Vagina (tissue), 2 donors: ENCODE measurements at places on chromosomes 11 and 22. TPM values are rescaled to one million over a fixed set of nuclear protein-coding genes. Genes with fewer than 3 reads are reported as not detected.

The AGBL2 gene
- total RNA-seq = 2.2 TPM

The MS4A12 gene
- not detected for total RNA-seq

The C11orf86 gene
- not detected for total RNA-seq

The SNX19 gene
- total RNA-seq = 67.5 TPM

The GDPD4 gene
- not detected for total RNA-seq

The FOLR1 gene
- not detected for total RNA-seq

The OR8D1 gene
- total RNA-seq = not detected

The CDON gene
- total RNA-seq = 9.8 TPM

GRCh38 chr11:77093056-77093891, 9.4 kb upstream of the OMP start:
- DNase-seq = no peak
- H3K4me1 ChIP-seq = no peaks in the 10 kb centered on the region
- H3K27ac ChIP-seq = no peak overlapping the region
- no peak overlapping the region for H3K4me3 ChIP-seq

GRCh38 chr11:64793271-64794160, 9.5 kb downstream of the MAP4K2 start:
- H3K4me1 ChIP-seq = no peaks in the 10 kb centered on the region
- no peak overlapping the region for H3K4me3 ChIP-seq
- no peaks in the 10 kb centered on the region for H3K27me3 ChIP-seq
- no peak for DNase-seq

GRCh38 chr11:103997082-103997481, 39.4 kb upstream of the DDI1 start:
- no peaks in the 10 kb centered on the region for H3K36me3 ChIP-seq
- H3K27ac ChIP-seq = no peak overlapping the region
- no peaks in the 10 kb centered on the region for H3K4me1 ChIP-seq
- DNase-seq = no peak

- H3K4me3 ChIP-seq = no peak within 1 kb of the TSS
- H3K4me1 ChIP-seq = no peaks in the 10 kb centered on the region
Observed at GRCh38 chr11:5343474-5344335, at the start of gene OR51B5. OR51B5 (minus strand) TSS chr11:5343524; CDS start chr11:5343524, 0 bp downstream.

- H3K4me1 ChIP-seq = peaks cover 5% of the 10 kb centered on the region
- no peak overlapping the region for H3K27ac ChIP-seq
- H3K4me3 ChIP-seq = no peak overlapping the region
- H3K36me3 ChIP-seq = no peaks in the 10 kb centered on the region
Observed at GRCh38 chr22:20904980-20905355, 12.2 kb upstream of the CRKL start.

DNA sequence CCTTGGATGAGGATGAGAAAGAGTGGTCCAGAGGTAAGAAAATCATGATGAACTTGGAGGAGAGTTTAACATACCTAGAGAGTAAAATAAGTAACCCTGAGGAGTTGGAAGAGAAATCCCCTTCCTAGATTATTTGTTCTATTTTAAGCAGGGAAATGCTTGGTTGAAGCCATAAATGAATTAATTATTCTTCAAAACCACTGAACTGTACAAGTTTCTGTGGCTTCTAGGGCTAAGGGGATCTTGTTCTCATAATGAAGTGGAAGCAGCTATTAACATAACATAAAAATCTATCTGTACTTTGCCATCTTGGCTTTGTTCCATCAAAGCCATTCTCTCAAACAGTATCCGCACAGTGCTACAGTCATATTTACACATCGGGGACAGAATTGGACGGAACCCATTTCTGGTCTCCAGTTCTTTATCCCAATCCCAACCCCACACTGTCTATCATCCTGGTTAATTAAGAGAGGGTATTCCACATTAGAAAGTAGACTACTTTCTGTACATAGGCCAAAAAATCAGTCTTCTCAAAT, 14.5 kb upstream of the ARHGAP42 start:
- no peak overlapping the region for H3K4me3 ChIP-seq
- H3K27me3 ChIP-seq = no peaks in the 10 kb centered on the region
- H3K36me3 ChIP-seq = no peaks in the 10 kb centered on the region

- H3K4me3 ChIP-seq = no peak overlapping the region
- H3K36me3 ChIP-seq = no peaks in the 10 kb centered on the region
- peak overlapping the region; percentile 97 for H3K27ac ChIP-seq
- H3K27me3 ChIP-seq = no peaks in the 10 kb centered on the region
- H3K4me1 ChIP-seq = peaks cover 50% of the 10 kb centered on the region
Observed at GRCh38 chr11:8871962-8872361, 39.0 kb upstream of the AKIP1 start.

GRCh38 chr11:13280777-13281176, 3.2 kb downstream of the BMAL1 start:
- H3K27me3 ChIP-seq = no peaks in the 10 kb centered on the region
- H3K4me1 ChIP-seq = peaks cover 43% of the 10 kb centered on the region
- H3K4me3 ChIP-seq = no peak overlapping the region
- no peaks in the 10 kb centered on the region for H3K36me3 ChIP-seq
- DNase-seq = no peak
- H3K27ac ChIP-seq = no peak overlapping the region
